ENCODE measurements at places on chromosomes 3 and 15.

- DNase-seq: no peak
Observed at GRCh38 chr3:87088430-87088992, 97.6 kb upstream of the VGLL3 start.

- DNase-seq: peak; percentile 19
Observed at GRCh38 chr15:69548395-69549180, 96.0 kb downstream of the RPLP1 start.

DNA sequence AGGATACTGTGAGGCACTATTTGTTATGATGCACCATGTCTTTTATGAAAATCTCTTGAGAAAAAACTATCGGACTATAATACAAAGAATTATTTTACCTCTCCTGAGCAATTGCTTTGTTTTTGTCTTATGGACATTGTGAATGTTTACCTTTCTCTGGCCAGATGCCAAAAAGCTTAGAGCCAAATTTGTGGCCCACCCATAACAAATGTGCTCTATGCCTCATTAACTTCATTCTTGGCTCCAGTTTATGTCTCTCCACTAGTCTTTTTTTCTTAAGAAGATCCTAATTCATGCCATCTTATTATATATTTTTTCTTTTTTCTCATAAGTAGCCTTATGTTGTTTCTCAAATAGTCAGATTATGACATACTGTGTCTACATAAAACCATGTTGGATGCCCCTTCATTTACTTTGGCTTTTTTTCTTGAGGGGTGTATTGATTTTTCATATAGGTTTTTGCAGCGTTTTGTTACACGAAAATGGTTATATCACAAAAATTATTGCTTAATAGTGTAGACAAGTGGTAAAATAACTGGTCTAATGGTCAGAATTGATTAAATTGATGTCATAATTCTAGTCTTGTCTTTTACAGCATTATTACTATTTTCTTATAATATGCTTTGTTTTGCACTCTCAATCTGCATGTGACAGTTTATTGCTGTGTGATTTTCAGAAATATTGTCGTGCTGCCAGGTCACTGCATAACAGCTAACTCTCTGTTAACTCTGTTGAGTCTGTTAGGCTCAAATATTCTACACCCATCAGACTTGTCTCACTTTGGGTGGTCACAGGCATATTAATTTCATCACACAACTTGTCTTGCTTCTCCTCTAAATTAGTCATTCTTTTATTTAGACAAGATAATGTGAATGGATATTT lies 18.2 kb downstream of the SENP8 start:
- DNase-seq: no peak

- no peak for DNase-seq
Observed at GRCh38 chr15:94322141-94322540, 90.8 kb downstream of the MCTP2 start.

- no peak for DNase-seq
Observed at GRCh38 chr3:4322635-4323034, 19.5 kb downstream of the SETMAR start.

GRCh38 chr3:66723231-66723630 lies 222.4 kb upstream of the LRIG1 start:
- no peak for DNase-seq

DNA sequence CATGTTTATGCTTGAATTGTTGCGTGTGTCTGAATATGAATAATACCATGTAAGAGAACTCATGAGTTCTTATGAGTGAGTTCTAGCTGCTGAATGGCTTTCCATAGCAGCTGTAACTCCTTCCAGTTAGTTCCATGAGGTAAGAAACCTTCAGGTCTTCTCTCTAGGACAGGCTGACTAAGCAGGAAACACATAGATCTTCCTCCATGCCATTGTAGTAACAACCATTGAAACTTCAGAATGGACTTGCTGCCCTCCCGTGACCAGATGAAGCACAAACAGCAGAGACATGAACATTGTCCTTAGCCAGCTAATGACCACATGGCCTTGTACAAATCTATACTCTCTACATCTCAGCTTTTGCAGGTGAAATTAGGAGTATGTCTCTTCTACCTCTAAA lies 200.0 kb downstream of the ZNF385D start:
- DNase-seq: no peak

DNA sequence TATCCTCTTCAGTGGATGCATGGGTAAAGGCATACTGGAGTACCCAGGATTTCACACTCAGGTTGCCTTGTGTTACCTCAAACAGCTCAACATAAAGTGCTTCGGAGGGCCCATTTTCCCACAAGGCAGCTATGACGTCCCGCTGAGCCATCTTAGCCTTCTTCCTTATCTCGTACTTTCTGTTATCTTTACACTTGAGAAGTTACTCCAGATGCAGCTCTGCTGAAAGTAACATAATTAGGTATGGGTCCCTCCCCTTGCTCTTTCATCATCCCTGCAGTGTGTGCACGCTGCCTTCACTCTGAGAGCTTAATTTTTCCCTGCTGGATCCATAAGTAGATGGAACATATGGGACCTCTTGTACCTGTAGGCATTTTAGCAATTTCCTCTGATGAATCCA lies 410.3 kb downstream of the AGBL1 start:
- no peak for DNase-seq

GRCh38 chr3:143203848-143204247 lies 84.3 kb downstream of the CHST2 start:
- DNase-seq: peak; percentile 30

DNA sequence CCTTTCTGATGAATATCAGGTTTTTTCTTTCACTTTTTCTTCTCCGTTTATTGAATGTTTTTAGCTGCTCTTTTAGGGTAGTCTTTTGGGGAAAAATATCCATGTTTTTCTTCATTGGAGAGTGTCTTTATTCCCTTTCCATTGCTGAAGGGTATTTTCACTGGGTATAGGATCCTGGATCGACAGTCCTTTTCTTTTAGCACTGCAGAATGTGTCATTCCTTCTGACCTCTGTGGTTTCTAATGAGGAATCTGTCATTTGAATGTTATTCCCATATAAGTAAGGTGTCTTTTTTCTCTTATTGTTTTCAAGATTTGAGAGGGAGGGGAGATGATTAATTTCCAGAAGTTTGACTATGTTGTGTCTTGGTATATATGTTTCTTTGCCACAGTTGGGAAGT lies 96.8 kb downstream of the BBX start:
- DNase-seq: peak; percentile 31

DNA sequence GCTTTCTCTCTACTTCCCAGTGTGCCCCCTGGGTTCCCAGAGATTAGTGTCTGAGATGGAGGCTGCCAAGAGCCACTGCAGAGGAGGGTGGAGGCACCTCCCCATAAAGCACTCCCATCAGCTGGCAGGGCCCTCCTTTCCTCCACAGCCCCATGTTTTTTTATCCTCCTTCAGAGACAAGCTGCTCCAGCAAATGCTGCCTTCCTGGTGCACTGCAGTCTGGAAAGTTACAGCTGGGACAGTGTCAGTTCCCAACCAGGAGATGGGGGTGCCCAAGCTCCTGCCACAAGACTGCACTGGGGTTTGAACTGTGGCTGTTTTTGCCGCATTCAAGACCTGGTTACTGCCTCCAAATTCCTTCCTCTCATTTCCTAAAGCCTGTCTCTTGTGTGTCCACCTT lies 206.1 kb downstream of the CADPS start:
- no peak for DNase-seq

- no peak for DNase-seq
Observed at GRCh38 chr3:15443826-15444524, 16.6 kb downstream of the EAF1 start.

DNA sequence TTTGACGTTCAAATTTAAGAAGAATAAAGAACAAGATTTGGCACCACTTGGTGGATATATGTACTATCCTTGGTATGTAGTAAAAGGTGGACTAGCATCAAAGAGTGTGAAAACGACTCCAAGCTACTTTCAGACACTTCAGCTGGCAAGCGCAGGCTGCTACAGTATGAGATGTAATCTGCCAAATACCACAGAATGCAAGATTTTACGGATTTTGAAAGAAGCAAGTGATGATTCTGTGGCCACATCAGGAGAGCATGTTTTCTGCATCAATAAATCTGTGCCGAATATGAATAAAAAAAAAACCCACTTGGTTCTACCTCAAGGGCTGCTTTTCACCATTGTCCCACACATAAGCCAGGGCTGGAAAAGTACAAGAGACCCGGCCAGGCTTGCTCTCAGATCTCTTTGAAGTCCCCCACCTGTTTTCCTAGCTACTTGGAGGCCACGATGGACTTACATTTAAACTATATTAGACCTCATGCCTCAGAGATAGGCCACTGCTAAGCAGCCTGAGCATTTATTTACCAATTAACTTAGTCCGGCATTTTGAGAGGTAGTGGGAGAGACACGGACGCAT lies 37.4 kb downstream of the MYO1E start:
- DNase-seq: no peak

- no peak for DNase-seq
Observed at GRCh38 chr15:49741712-49742111, 120.9 kb downstream of the DTWD1 start.

- DNase-seq: no peak
Observed at GRCh38 chr3:47404431-47404876, 23.6 kb downstream of the PTPN23 start.

GRCh38 chr15:70078578-70079417 lies 18.9 kb downstream of the TLE3 start:
- no peak for DNase-seq

- DNase-seq: no peak
Observed at GRCh38 chr3:118097660-118098059, 937.0 kb downstream of the IGSF11 start.

DNA sequence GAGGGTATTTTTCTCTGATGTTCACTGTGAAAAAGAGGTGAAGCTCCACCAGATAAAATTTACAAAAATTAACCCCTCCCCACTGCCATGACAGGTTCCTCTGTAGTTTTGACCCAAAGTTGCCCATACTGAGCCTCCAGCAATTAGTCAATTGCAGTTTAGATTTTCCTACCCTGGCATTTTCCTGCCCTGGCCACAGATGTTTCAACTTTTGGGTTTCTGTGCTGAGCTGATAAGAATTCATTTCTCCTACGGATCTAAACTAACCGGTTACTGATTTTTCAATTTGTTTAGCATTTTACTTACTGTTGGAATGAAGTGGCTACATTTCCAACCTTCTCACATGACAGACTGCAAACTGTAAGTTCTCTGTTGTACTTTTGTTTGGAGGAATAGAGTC lies 1346.1 kb upstream of the EPHA6 start:
- no peak for DNase-seq
